COLO829 (cell line): ENCODE measurements at places on chromosomes 4 and X.

DNA sequence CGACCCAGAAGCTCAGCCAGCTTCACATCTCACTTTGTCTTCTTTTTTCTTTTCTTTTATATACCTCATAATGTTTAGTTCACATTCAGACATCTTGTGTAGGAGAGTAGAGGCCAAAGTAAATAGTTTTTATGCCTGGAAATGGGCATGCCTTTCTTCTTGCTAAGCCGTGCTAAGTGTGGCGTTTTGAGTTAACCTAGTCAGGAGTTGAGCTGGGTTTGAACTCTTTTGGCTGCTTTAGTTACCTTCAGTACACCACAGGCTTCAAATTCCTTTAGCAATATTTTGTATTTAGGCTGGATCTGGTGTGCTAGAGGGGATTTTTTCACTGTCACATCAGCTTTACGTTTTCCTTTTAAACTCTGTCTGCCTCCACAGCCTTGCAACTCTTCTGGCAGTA lies 300.8 kb downstream of the ZNF674 start:
- DNase-seq: no peak

DNA sequence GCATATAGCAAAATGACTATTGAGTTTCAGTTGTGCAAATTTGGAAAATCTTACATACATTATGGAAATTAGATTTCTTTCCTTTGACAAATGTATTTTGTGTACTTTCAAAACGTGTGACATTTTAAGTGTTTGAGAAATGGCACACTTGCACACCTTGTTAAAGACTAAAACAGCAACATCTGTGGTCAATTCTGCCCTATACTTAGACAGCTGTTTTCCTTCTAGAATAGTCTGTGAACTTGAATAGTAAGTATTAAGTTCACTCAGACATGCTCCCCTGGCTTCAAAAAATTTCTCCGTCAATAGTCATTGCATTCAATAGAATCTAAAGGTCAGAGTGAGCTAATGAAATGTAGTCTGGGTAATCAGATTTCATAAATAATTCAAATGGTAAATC lies 21.7 kb upstream of the TBC1D9 start:
- no peak for DNase-seq

DNA sequence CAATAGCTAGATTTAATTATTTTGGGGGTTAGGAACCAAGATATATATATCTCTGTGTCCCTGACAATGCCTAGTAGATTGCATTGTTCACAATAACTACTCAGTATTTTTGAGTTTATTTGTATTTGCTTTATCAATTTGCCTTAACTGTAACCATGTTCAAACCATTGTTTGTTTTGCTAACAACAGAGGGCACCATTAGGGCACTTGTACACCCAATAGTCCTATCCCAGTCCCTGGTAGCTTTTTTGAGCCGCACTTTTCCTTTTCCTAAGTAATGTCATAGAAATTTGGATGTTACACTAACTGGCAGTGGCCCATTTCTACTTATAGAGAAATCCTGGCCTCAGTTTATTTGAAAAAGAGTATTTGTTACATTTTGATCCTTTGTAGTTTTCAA lies 575 bp upstream of the KLHL5 start:
- no peak for DNase-seq

- no peak for DNase-seq
Observed at GRCh38 chrX:112654871-112655270, 24.9 kb downstream of the LHFPL1 start.

- DNase-seq: no peak
Observed at GRCh38 chr4:98662055-98662453, 3.6 kb upstream of the TSPAN5 start.

DNA sequence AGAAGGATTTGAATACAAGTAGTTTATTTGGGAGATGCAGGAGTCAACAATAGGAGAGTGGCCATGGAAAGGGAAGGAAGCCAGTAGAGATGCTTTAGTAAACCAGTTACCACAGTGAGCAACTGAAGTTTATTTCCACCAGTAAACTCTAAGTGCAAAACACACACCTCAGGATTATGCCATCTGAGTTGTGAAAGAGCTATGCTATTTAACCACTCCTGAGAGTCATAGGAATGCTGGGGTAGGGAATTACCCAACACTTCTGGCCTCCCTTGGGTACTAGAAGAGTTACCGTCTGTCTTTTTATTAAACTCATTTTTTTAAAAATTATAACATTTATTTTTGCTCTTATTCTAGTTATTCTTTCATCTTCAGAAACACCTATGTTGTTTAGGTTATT lies 834.6 kb upstream of the AMOT start:
- DNase-seq: no peak

- DNase-seq: no peak
Observed at GRCh38 chr4:67934628-67935027, 28.7 kb downstream of the TMPRSS11A start.
